NCI-H2081 (cell line): ENCODE measurements at places on chromosomes 13 and 19.

- DNase-seq = no peak
Observed at GRCh38 chr13:27432611-27433210, 8.3 kb downstream of the GTF3A start.

DNA sequence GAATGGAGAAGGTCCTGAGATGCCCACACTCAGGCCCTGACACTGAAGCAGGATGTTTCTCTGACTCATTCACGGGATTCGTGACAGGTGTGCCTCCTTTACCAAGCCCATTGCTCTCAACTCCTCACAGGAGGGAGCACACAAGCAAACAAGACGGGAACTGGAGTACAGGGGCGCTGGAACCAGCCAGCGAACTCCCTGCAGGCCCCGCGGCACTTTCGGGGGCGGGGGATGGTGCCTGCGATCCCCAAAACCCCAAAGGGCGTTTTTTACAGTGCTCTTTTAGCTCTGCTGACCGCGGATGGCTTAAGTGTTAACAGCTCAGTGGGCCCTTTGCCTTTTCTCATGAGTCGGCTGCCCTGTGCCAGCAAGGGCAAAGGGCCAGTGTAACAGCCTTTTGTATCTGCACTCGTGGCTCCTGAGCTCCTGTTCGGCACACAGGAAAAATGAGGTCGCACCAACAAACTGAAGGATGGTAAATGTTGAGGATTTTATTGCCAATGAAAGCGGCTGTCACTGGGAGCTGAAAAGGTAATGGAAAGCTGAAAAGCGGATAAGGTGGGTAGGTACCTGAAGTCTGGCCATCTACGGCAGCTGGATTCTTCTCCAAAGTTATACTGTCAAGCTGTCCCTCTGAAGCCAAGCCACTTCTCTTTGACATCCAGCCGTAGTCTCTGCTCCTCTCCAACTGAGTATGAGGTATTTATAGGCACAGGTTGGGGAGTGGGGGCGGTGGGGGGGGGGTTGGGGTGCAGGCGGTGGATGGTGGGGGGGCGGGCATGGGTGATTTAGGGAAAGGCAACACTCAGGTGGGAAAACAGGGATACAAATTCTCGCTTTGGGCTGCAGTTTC is 65.0 kb upstream of the TRPC4 start:
- no peak for DNase-seq

DNA sequence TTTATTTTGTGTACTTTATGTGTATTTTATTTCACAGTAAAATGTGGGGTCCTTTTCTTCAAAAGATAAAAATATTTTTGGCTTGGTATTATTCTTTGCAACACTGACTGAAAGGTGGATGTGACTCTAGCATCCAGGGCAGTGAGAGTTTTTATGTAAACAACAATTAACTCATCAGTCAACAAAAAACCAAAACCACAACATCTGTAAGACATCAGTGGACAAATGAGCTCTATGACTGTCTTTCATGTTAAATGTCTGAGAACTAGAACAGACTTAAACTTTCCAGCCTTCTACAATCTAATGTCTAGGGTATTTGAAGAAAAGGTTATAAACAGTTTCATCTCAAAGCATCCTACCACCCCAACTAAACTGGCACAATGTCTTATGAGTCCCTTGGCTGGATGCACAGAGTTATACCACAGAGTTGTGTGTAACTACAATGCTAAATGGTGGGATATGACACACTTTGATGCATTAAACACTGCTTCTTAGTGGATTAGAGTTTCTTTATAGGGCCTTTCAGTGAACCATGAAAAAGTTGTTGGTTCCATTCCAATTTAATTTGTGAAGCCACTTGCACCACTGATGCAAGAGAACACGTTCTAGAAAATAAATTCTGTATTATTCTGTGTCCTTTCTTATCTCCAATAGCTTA is 544.2 kb upstream of the KLF12 start:
- no peak for DNase-seq

GRCh38 chr13:46577696-46578589 is 25.0 kb downstream of the LRCH1 start:
- DNase-seq = no peak

GRCh38 chr13:58480061-58480460 is 848.5 kb downstream of the PCDH17 start:
- DNase-seq = no peak

- peak; percentile 58 for DNase-seq
Observed at GRCh38 chr19:18007044-18007916, 690 bp upstream of the ARRDC2 start.

DNA sequence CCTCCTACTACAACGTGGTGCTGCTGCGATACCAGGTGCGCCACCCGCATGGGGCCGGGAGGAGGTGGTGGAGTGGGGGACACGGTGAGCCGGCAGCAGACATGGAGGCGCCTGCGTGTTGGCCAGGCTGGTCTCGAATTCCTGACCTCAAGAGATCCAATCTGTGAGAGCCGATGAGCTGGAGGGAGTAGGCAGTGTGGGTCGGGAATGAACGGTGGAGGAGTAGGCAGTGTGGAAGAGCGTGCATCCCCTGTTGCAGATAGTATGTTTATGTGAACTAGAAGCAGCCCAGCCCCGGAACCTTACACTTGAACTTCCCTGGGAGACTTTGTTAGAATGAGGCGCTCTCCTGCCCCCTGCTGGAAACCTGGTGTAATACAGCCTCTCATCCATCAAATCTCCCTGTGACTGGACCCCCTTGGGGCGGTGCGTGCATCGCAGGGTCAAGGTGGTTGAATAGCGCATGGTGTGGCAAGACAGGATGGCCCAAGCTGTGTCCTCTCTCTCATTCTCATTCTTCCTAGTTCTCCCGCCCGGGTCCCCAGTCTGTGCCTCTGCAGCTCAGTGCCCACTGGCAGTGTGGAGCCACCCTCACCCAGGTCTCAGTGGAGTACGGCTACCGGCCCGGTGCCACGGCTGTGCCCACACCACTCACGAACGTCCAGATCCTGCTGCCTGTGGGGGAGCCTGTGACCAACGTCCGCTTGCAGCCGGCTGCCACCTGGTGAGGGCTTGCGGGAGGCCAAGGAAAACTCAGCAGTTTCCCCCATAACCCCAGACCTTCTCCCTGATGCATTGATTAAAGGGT is 10.5 kb upstream of the B3GNT3 start:
- DNase-seq = peak; percentile 67

DNA sequence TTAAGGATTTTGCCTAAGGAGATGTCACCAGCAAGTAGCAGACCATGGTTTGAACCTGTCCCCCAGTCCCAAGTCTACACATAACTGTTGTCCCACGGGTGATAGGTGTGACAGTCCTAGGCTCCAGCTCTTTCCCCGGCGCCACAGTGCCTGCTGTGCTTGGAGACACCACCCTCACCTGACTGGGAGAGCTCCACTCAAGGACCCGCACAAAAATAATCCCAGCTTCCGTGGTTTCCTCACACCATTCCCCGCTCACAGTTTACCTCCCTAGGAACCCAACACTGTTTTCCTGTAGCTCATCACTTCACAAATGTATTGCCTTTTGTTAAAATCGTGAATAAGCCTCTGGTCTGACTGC is 19.8 kb upstream of the RASA3 start:
- no peak for DNase-seq

DNA sequence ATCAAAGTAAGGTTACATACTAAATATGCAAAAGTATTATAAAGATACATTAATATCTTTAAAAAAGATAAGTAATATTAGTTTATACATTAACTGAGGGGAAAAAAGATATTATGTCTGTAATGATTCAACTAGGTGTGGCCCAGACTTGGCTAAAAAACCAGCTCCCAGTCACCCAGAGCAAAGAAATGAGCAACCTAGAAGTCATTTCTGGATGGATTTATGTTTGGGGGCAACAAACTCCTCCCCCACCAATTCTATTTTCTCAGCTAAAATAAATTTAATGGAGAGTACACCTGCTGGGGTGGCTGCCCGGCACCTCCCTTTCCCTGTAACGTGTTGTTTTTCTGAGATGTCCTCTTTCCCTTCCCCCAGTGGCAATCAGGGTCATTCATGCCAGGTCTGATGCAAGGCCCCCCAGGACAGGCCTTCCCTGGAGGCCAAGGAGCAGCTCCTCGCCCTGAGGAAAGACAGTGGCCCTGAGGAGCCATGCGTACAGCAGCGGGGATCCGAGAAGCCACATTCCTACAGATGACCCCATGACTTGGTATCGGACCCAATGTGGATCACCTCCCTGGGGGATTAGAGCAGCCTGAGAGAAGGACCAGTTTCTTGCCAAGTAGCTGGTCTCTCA is 78.6 kb upstream of the DOCK9 start:
- no peak for DNase-seq

DNA sequence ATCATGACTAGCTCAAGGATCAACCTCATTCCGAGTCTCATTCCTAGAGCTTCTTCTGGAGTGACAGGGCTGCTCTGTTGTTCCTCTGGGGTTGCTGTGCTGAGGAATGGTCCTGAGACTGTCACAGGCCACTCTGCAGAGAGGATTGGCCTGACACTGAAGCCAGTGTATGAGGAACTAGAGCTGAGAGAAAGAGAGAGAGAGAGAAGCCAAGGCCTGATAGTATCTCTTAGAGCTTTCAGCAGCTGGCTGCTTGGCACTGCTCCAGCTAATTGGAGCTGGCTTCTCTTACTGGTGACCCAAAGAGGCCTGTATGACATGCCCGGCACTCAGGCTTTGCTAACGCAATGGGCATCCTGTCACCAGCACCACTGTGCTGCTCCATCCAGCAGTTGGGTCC is 73.4 kb upstream of the FLT1 start:
- no peak for DNase-seq

- DNase-seq = no peak
Observed at GRCh38 chr13:27933118-27933517, 13.3 kb downstream of the PDX1 start.

- DNase-seq = no peak
Observed at GRCh38 chr19:9856609-9857008, 21.5 kb downstream of the PIN1 start.

- DNase-seq = no peak
Observed at GRCh38 chr13:102260256-102260655, 141.6 kb downstream of the FGF14 start.

- peak; percentile 77 for DNase-seq
Observed at GRCh38 chr19:34999498-35000337, at the start of gene GRAMD1A. Gene GRAMD1A, plus strand, starts transcription at chr19:35000323. Its CDS starts 156 bp downstream, at chr19:35000479.

DNA sequence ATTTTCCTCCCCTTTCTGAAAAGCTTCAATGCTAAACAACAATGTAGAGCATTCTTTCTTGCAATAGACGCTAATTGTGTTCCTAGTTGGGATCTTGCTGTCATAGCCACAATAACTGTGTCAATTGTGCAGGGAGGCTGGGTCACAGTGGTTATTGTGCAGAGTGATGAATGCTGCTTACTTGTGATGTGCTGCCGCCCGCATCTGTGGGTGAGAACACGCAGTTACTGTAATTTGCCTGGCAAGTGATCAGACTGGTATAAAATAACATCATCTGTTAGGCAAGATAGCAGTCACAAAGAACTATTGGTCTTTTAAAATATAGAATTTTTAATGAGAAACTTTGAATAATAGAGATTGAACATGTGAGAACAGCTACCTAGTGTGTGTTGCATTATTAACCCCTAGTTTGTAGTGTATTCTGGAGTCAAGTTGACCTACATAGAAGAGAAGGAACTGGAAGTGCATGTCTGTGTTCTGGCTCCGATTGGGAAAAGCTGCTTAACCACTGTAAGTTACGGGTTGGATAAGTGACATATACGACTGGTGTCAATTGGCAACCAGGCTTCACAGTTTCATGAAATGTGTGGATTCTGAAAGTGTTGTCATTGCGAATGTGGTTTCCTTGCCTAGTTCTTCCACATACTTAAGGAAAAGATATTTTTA is 43.6 kb downstream of the SLAIN1 start:
- DNase-seq = peak; percentile 20

DNA sequence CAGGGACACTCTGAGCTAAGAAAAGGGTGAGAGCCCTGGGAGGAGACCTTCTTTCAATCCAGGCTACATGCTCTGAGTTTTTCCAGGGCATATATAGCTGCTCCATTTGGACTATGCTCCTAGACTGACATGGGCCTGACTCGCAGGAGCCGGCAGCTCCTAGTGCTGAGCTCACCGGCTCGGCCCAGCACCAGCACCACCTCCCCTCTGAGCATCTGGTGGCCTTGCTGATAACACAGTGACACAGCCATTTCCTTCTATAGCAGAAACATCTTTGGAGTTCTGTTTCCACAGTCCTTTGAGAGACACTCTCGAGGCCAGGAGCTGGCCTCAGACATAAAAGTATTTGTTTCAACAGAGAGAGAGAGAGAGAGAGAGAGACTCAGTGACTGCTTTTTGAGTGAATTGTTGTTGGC is 184.9 kb downstream of the TM9SF2 start:
- no peak for DNase-seq

DNA sequence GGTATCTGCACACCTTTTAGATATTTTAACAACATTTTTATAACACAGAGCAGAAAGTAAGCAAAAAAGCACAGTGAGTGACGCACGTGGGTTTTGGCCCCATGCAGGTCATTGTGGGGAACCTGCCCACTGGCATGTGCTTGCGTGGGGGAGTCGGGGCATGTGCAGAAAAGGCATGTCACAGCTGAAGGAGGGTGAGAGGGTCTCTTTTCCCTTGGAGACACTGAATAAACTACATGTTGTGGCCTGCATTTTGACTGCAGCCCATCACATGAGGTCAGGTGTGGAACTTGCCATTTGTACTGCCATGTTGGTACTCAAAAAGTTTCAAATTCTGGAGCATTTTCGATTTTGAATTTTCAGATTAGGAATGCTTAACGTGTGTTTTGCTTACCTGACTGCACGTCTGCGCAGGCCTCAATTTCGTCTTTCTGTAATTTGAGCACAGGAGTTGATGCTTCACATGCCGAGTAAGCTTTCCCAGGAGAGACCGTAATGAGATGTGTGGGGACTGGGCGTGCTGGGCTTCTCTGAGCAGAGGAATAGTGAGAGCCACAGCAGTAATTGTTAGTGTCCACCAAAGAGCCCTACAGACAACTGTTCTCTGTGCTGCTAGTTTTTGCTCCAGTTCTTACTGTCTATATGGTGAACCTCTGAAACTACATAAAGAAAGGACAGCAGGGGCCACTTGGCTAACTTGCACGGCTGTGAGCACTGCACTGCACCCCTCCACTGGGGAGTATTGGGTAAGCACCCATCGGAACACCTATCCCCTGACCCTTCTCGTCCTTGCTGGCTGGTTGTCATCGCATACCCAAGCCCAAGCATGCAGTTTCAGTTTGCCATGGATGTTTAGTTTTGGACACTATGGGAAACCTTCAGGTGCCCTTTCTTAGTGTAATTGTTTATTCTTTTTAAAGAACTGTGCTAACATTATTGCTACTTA is 72.9 kb upstream of the GPR183 start:
- DNase-seq = no peak

DNA sequence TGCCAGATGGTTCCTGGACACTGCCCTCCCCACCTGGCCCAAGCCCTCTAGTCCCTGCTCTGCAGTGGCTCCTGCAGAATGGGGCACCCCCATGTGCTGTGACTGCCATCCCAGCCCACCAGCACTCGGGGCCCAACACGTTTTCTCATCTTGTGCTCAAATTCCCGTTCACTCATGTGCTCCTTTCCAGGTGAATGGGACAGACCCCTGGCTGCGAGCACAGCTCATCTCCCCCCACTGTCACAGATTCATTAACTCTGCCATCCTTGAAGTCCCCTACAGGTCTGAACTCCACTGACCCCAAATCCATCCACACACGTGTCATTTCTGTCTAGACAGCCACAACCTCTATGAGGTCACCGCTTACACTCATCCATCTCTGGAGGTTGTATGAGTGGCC is 23.6 kb downstream of the TUBA3C start:
- no peak for DNase-seq

GRCh38 chr19:24073807-24074206 is 13.2 kb upstream of the ZNF254 start:
- DNase-seq = no peak
